ENCODE measurements at places on chromosomes 16 and 17. TPM values are rescaled to one million over a fixed set of nuclear protein-coding genes. Genes with fewer than 3 reads are reported as not detected.

- peak; percentile 71 for DNase-seq
Observed at GRCh38 chr17:72297326-72298115, 176.7 kb downstream of the SOX9 start.

- no peak for DNase-seq
Observed at GRCh38 chr16:10578474-10579316, 1.7 kb downstream of the EMP2 start.

- DNase-seq: no peak
Observed at GRCh38 chr16:71837150-71837549, 8.6 kb upstream of the ATXN1L start.

DNA sequence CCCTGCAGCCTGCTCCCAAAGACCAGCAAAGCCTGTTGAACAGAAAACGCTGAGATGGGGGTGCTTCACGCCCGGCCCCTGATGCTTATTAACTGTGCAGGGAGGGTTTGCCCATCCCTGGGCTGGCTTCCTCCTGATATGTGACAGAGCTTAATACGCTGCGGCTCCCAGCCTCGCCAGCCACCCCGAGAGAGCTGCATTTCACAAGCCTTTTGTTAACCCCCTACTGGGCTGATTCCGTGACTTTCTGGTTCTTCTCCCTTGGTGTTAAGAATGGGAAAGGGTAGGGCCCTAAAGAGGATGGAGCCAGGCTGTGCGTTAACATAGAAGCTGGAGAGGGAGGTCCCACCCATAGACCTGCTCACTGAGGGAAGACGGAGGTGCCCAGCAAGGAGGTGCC is 211.8 kb downstream of the ENGASE start:
- DNase-seq: no peak

- DNase-seq: no peak
Observed at GRCh38 chr17:75691801-75692626, 24.9 kb downstream of the SAP30BP start.

GRCh38 chr17:2067608-2068024 is 12.7 kb downstream of the HIC1 start:
- DNase-seq: peak; percentile 68

GRCh38 chr16:89363621-89364393 is 126.6 kb downstream of the ANKRD11 start:
- DNase-seq: peak; percentile 84

DNA sequence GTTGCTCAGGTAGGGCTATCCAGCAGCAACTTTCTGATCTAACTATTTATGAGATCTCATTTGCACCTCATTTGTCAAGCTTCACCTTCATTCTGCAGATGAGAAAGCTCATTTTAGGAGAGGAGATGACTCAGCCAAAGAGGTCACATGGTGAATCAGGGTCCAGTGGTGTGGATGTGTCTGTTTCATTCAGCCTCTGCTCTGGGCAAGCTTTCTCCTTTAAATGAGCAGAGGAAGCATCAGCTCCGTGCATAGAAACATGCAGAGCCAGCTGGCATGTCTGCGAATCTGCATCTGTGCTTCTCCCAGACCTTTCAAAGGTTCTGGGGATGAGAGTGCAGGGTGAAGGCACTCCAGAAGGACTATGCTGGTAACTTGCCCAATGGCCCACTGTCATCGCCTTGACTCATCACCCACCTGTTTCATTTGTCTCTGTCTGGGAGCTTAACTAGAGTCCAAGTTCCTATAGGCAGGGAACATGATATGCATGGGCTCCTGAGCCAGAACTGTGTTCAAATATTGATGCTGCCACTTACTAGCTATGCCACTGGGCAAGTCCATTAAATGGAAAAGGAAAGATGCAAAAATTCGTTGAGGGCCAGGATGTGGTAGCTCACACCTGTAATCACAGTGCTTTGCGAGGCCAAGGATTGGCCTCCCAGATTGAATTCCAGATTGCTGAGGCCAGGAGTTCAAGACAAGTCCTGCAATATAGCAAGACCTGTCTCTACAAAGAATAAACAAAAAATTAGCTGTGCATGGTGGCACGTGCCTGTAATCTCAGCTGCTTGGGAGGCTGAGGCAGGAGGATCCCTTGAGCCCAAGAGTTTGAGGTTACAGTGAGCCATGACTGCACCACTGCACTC is 67.1 kb upstream of the NLK start:
- peak; percentile 50 for DNase-seq

GRCh38 chr17:72008236-72008876 is 112.5 kb upstream of the SOX9 start:
- no peak for DNase-seq

DNA sequence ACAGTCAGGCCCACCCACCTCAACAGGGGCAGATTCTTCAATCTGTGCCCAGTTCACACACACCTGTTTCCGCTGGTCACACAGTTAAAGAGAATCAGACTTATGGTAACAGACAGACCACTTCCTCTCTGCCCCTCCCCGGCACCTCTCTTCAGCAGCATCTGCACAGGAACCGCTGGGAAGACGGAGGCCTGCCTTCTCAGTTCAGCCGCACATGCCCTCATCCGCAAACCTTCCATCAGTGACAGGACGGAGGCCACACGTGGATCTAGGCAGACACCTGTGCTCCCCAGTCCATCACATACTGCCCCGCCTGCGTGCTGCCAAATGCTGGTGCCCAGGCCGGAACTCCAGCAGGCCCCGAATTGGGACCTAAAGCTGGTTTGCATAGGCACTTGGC is 10.3 kb downstream of the PHB1 start:
- DNase-seq: no peak

DNA sequence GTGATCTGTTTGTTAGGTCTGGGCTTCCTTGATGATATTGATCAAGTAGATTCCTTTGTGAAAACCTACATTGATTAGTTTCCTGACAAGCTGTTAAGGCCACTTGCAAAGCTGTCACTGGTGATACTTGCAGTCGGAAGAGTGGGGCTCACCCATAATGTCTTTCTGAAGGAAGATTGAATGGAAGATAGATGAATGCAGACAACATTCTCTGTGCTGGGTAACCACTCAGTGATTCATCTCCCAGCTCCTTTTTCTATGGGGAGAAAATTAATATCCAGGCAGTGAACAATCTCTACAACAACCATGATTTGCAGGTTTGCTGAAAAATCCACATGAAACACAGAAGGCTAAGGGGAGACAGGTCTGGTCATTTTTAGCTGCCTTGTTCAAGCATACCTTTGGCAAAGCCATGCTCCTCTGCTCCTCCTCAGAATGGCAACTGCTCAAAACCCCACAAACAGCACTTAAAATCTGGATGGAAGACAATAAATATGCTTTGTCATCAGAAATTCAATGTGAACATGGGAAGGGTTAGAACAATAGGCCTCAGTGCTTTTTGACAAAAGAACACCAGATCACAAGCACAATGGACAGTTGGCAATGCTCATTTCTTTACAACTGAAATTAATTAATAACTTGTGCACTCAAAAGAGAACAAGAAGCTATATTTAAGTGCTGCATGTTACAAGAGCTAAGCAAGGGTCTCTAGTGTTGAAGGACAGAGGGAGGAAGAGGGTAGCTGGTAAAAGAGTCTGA is 495.4 kb downstream of the TOX3 start:
- DNase-seq: no peak

DNA sequence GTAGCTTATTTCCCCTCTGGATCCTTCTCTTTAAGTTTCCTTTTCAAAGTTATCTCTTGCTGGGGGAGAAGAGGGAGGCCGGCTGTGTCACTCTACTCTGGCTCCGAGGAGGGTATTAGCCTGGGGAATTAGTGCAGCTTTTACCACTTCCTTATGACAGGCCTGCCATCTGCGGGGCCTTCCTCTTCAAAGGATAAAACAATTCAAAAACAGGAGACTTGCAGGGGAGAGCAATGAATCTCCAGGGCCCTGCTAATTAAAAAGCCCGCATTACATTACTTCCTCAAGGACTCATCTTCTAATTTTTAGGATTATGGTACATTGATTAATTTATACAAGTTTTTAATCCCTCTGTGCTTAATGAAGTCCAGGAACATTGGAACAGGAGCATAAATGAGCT is 190.9 kb upstream of the CDH5 start:
- no peak for DNase-seq

GRCh38 chr17:62995377-62995885 is 29.4 kb downstream of the TANC2 start:
- peak; percentile 49 for DNase-seq

DNA sequence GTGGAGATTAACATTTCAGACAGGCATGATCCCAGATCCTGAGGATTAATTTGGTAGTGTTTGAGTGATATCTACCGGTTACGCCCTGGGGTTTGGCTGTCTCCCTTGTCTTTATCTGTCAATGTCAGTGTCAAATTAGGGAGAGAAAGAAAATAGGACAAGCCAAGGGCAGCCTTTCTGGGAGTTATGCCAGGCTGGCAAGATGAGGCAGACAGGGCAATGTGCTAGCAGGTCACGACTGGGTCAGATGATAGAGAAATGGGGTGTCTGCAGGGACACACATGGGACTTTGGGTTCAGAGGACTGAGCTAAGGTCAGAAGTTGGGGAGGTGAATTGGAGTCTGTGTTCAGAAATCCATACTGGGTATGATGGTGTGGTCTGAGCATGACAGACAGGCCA is 27.4 kb upstream of the LYRM9 start:
- DNase-seq: no peak

DNA sequence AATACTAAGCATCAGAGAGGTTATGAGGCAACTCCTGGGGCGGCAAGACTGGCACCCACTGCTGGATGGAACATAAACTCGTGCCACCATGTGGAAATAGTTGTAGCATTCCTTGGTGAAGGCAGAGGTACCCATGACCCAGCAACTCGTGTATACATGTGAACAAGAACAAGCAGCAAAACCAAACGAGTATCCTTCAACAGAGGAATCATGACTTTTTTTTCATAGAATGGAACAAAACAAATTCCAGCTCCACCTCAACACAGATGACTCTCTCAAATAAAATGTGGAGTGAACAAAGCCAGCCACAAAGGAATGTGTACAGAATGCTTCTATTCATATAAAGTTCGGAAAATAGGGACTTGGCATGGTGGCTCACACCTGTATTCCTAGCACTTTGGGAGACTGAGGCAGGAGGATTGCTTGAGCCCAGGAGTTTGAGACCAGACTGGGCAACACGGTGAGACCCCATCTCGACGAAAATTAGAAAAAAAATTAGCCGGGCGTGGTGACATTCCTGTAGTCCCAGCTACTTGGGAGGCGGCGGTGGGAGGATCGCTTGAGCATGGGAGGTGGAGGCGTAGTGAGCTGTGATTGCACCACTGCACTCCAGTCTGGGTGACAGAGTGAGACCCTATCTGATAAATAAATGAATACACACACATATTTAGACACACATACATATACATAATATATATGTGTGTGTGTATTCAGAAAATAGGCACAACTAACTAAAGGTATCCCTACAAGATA is 35.3 kb downstream of the B9D1 start:
- DNase-seq: peak; percentile 89

- no peak for DNase-seq
Observed at GRCh38 chr17:40598619-40599467, 33.6 kb upstream of the CCR7 start.

DNA sequence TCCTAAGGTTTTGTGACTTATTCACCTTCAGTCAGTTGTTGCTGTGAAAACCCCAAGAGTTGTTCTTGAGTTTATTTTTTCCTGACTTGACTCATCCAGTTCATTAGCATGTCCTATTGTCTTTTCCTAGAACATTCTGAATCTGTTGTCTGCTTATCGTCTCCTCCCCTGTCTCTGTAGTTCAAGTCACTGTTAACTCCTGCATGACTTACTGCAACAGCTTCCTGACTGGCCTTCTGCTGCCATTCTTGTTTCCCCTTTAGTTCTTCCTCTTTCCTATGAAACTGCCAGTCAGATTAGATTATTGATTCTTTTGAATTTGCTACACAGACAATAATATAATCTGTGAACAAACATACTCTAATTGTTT is 161.5 kb downstream of the FTO start:
- peak; percentile 71 for DNase-seq

DNA sequence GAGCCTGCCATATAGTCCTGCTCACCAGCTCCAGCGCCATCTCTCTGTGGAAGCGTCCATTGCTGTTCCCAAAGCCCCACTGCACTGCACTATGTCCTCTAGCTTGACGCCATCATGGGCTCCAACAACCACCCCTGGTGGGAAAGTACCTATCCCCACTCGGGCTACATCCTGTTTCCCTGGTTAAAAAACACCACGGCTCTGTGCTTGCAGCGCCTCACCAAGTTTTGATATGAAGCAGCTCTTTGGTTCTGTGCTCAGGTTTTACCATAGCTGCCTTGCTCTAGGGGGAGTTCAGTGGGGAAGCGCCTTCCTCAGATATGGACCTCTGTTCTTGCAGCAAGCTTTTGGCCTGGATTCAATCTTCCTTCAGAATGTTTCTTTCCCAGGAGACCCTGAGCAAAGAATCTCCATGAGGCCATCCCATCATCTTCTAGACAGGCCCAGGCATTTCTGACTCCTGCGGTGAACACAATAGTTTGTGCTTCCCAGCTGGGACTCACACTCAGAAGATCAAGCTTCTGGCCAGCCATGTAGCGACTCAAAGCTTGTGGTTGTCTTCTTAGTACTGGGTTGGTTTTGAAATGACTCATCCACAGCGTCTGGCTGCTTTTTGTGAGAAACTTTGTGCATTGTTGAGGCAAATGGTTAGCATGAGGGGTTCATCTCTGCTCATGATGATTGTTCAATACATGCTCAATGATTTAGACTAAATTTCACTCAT is 39.5 kb downstream of the DYNLRB2 start:
- peak; percentile 68 for DNase-seq

SPATA22 gene
- polyA plus RNA-seq: not detected

NLE1 gene
- polyA plus RNA-seq: 6.9 TPM

SPEM1 gene
- not detected for polyA plus RNA-seq

TMEM132E gene
- not detected for polyA plus RNA-seq

SPNS1 gene
- polyA plus RNA-seq: 41.3 TPM

Measured in GM23248 (cell line).